ENCODE measurements at places on chromosomes 6 and 20. TPM values are rescaled to one million over a fixed set of nuclear protein-coding genes. Genes with fewer than 3 reads are reported as not detected.

Gene DDO
- 8.7 TPM for total RNA-seq

Gene CTCFL
- not detected for total RNA-seq

Gene HUS1B
- total RNA-seq, result 0.77 TPM

Gene RAB44
- under 0.01 TPM for total RNA-seq

Gene SLC16A10
- not detected for total RNA-seq

Gene OTOR
- not detected for total RNA-seq

Gene EYS
- total RNA-seq, result not detected

Data from fibroblast of lung (primary cell).